NCI-H146 (cell line): ENCODE measurements at places on chromosomes 11 and 22.

- DNase-seq: no peak
Measured at GRCh38 chr11:100434821-100435641, 252.1 kb upstream of the ARHGAP42 start.

- no peak for DNase-seq
Measured at GRCh38 chr11:42890773-42891172, 421.0 kb upstream of the API5 start.

GRCh38 chr11:26286472-26287066 is 45.4 kb upstream of the ANO3 start:
- no peak for DNase-seq

GRCh38 chr11:92886243-92886905 is 83.1 kb upstream of the MTNR1B start:
- peak; percentile 67 for DNase-seq

- no peak for DNase-seq
Measured at GRCh38 chr22:20206709-20207215, 55.9 kb upstream of the CCDC188 start.

GRCh38 chr11:74390697-74391096 is 7.5 kb downstream of the PGM2L1 start:
- DNase-seq: no peak

DNA sequence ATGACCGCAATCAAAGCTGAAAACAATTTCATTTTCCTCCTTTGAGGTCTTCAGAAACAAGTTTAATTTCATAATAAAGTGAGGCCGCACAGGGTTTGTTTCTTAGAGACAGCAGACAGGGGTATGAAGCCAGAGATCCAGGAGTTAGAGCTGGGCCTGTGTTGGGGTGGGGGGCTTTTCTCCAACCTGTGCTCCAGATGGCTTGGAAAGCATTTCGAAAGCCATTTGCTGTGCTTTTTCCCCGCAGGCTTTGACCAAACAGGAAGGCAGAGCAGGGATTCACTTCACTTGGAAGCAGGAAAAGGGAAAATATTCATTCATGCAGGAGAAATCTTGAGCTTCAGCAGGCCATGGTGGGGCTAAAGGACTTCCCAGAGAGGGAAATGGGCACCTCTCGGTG is 617.4 kb downstream of the SOX6 start:
- DNase-seq: no peak

- DNase-seq: no peak
Measured at GRCh38 chr22:39241794-39242594, 2.8 kb downstream of the PDGFB start.

DNA sequence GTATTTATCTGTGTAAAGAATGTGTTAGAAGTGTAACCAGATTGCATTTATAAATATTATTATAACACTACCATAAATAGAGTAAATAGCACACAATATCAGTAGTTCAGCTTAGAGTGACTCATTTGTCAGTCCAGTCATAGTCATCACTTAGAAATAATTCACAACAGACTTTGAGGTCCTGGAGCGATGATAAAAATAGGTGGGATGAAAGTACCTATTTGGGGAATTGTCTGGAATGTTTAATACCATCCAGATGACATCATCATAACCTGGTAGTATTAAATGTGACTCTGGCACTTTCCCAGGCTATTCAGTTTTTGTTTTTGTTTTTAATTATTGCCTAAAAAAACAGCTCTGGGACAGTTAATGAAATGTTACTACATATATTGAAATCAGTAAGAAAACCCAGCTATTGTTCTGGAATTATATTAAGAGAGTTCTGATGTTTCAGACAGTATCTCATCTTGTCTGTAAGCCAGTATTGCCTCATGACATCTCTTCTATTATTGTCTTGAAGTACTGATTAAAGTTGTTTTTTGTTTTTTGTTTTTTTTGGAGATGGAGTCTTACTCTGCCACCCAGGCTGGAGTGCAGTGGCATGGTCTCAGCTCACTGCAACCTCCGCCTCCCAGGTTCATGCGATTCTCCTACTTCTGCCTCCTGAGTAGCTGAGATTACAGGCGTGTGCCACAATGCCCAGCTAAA is 74.8 kb downstream of the SIK2 start:
- DNase-seq: no peak

- no peak for DNase-seq
Measured at GRCh38 chr22:41429951-41430332, 16.7 kb downstream of the TOB2 start.

DNA sequence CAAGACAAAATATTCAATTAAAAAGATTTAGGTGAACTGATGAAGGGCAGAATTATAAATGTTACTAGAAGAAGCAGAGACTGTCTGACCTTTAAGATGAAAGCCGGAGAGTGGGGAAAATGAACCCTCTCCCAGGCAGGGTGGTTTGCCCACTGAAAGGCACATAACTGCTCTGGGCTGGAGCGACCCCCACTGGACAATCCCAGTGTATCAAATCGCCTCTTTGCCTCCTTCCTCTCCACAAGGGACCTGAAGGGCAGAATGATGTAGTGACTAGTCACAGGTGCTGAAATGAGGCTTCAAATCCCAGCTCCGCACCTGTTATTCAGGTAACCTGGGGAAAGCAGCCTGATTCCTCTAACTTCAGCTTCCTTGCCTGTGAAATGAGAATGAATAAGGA is 69.0 kb downstream of the EFCAB6 start:
- no peak for DNase-seq

DNA sequence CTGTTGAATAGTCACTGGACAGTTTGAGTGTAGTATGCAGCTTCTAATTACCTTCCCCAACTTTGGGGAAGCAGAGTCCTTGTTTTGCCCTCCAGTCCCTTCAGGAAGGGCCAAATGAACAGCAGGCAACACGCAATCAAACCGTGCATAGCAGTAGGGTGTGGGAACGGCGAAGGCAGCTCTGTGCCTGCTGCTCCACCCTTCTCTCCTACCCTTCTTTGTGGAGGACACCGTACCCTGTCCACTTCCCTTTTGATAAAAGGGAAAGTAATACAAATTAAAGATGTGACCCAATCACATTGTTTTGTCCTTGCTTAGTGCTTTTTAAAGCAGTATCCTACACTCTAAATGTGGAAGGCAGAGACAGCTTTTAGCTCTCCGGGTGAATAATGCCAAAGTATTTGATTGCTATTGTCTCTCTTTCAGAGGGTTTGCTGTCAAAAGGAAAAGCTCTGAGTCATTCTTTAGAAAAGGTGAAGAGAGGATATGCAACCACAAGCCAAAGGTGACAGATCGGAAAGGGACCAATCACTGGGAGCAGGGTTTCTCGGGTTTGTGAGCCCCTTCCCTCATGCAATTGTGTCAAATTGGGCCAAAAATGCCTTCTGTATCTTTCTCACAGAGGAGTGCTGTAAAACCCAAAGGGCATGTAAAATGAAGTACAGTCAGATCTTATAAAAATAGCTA is 407.3 kb upstream of the CCDC90B start:
- no peak for DNase-seq

DNA sequence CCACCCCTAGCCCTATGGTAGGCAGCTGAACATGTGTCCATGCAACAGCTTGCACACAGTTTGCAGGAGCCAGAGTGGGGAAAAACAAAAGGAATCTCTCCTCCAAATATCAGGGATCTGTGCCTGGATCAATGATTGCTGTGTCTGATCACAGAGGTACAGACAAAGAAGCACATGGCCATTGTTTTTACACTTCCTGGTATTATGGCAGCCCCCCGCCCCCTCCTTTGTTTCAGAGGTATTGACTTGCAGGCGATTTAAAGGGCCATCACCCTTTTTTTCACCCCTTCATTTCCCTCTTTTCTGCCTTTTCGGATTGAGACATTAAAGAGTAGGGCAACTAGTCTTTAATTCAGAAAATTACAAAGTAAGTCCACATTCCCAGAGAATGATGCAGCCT is 453.0 kb upstream of the LUZP2 start:
- no peak for DNase-seq

- DNase-seq: no peak
Measured at GRCh38 chr11:120217941-120218694, 7.3 kb downstream of the OAF start.

GRCh38 chr22:28837640-28838039 is 37.3 kb upstream of the XBP1 start:
- no peak for DNase-seq

GRCh38 chr22:47210112-47210657 is 447.7 kb downstream of the TBC1D22A start:
- no peak for DNase-seq
